Gastroesophageal sphincter (tissue), 4 donors: ENCODE measurements at places on chromosomes 7 and 10.

DNA sequence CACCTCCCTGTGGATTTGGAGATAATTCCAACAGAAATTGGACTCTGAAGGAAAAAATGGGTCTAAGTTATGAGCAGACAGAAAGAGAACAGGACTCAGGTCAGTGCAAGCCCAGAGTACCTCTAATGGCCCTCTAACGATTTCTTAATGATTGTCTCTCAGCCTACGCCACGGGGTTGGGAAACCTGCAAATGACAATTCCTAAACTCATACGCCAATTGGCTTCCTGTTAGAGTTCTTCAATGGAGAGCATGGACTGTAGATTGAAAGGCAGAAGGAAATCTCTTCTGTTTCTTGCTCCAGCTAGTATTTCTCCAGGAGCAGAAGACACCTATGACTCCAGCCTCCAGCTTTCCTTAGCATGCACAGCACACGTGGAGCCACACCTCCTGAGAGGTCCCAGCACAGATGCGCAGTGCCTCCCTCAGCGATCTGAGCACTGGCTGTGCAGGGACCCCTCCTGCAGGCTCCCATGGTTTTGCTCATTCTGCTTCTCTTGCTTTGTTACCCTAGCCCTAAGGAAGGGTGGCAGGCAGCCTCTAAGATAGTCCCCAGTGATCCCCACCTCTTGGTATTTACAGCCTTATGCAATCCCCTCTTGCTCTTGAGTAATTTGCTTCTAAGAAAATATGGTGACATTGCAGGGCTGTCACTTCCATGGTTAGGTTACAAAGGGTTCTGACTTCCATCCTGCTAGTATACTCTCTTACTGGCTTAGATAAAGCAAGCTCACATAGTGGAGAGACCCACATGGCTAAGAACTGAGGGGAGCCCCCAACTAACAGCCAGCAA lies 30.1 kb downstream of the DENND11 start:
- ATAC-seq, result no peak

GRCh38 chr10:113762083-113762482 lies 10.6 kb downstream of the PLEKHS1 start:
- ATAC-seq, result no peak

GRCh38 chr7:16055263-16055976 lies 365.9 kb downstream of the CRPPA start:
- ATAC-seq, result no peak

GRCh38 chr7:131159961-131160361 lies 167.7 kb upstream of the MKLN1 start:
- no peak for ATAC-seq

DNA sequence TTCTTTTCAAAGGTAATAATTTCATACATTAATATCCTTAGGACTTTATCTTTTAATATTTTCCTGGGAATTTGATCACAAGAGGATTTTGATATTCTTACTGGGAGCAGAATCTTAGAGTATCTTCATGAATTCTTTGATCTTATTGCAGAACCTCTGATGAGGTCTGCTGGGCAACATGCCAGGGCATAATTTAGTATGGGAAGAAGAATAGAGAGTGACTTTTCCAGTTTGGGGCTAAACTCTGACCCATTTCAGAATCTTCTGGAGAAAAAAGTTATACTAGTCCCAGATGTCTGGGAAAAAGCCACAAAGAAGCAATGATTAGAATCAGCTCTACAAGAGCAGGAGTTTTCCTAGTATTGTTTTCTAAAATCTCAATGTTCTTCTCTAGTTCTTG lies 28.0 kb upstream of the RSU1 start:
- no peak for ATAC-seq

GRCh38 chr7:157814931-157815705 lies 478.3 kb downstream of the DNAJB6 start:
- no peak for ATAC-seq

- no peak for ATAC-seq
Observed at GRCh38 chr10:52574697-52575096, 197.9 kb downstream of the MBL2 start.

GRCh38 chr10:114611617-114612016 lies 46.5 kb downstream of the ABLIM1 start:
- no peak for ATAC-seq
